Lung microvascular endothelial cell (primary cell): ENCODE measurements at places on chromosomes 13 and 19.

DNA sequence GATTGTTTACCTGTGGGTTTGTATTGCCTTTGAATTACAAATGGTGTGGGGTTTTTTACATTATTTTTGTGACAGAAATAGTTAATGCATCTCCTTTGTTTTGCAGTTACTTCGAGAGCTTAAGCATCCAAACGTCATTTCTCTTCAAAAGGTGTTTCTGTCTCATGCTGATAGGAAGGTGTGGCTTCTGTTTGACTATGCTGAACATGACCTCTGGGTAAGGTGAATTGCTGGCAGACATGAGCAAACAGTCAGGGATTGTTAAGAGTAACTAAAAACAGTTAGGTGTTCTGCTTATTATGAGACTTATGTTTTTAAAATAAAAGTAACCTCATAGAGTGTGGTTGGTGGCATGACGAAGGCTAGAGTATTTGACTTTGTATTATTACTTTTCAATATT, 95.0 kb downstream of the CDK8 start:
- DNase-seq: no peak

DNA sequence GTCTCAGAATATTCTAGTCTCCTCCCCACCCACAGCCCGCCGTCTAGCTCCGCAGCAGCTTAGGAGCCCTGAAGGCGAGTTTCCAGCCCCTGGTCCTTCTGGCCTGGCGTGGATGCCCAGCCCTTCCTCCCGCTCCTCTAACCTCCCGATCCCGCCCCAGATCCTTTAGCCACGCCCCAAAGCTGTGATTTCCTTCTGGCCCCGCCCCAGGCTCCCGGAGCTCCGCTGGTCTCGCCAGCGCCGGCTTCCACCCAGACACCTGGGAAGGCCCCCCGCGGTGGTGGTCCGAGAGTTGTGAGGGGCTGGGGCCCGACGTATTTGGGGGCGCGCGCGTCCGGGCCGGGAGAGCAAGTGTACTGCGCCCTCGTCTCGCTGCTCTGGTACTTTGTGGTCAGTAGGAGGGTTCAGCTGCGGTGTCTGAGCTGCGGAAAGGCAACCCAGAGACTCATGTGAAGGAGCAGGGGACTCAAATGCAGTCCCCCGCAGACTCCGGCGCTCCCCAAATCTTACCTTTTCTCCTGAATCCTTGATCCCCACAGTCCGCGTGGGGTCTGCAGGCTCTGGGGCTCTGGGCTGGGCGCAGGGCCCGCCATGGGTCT, at the start of gene CGB7:
Gene CGB7, minus strand, starts transcription at position 114 of the 599 bp plus-strand sequence. CDS start 2,374 bp downstream, outside the sequence.
- DNase-seq: peak; percentile 25

DNA sequence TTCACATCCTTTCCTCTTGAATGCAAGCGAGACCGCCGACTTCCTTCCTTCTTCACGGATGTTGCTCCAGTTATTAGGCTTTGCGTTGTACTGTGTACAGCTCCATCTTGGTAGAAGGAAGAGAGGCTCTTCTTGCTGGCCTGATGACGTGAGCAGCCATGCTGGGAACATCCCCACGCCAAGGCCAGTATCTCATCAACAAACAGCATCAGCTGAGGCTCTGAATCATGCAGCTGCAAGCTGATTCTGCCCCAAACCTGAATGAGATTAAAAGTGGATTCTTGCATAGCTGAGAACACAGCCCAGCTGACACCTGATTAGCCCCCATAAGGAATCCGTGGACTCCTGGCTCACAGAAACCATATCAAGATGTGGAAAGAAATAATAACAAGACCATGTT, 809.6 kb downstream of the EFNB2 start:
- DNase-seq: no peak

- DNase-seq: no peak
These were observed 240.2 kb upstream of the NBEA start for GRCh38 chr13:34701919-34702318.

DNA sequence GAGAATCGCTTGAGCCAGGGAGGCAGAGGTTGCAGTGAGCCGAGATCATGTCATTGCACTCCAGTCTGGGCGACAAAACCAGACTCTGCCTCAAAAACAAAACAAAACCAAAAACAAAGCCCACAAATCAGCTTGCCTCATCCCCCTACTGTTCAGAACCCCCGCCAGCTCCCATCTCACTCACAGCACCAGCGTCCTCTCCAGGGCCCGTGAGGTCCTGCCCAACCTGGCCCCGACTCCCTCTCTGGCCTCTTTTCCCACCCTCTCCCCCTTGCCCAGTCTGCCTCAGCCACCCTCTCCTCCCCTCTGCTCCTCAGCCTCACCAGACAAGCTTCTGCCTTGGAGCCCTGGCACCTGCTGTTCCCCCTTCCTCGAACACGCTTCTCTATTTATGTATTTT, 3.8 kb downstream of the SLC8A2 start:
- DNase-seq: no peak

GRCh38 chr13:39561971-39562370, 41.0 kb downstream of the LHFPL6 start:
- DNase-seq: no peak

DNA sequence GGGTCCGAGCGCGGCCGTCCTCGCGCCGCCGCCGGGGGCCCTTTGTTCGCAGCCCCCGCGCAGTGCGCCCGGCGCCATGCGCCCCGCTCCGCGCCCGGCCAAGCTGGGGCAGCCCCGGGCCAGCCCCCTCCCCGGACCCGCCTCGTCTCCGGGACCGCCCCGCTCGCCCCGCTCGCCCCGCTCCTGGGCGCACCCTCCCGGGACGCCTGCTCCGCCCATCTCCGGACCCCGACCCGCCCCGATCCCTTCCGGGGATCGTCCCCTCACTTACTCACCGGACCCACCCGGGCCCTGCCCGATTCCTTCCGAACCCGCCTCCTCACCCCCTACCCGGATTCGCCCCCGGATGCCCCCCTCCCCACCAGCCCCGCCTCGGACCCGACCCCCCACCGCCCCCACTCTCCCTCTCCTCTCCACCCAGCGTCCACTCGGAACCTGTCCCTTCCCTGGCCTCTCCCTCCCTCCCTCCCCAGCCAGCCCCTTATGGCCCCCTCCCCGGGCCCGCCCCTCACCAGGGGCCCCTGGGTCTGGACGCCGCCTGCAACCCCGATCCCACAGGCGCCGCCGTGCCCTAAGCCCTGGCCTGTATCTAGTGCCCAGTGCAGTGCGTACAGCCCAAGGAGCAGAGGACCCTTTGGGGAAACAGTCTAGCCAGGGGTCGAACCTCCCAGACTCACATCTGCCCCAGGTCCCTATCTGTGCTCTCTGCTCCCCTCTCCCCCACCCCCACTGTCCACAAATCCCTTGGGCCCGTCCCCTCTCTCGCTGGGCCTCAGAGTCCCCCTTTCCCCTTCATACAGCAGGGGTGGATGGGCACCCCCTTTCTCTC, at the start of gene CPAMD8:
Gene CPAMD8, minus strand, starts transcription at position 105 of the 829 bp plus-strand sequence. CDS start 168 bp downstream, outside the sequence.
- no peak for DNase-seq

GRCh38 chr19:33392341-33393285, 19.1 kb downstream of the CEBPG start:
- DNase-seq: no peak

DNA sequence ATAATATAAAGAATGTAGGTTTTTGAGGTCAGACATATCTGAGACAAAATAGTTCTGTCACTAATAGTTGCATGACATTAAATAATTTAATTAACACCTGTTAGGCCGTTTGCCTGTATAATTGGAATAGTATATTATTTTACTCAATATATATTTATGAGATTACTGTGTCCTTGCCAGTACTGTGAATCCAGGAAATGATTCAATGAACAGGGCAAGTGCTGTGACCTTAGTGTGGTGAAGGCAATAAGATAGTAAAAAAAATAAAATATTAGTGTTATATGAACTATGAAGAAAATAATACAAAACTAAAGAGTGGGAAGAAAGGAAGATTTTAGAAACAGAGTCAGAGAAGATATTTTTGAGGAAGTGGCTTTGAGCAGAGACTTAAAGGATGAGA, 403.7 kb downstream of the PCDH9 start:
- peak; percentile 58 for DNase-seq

DNA sequence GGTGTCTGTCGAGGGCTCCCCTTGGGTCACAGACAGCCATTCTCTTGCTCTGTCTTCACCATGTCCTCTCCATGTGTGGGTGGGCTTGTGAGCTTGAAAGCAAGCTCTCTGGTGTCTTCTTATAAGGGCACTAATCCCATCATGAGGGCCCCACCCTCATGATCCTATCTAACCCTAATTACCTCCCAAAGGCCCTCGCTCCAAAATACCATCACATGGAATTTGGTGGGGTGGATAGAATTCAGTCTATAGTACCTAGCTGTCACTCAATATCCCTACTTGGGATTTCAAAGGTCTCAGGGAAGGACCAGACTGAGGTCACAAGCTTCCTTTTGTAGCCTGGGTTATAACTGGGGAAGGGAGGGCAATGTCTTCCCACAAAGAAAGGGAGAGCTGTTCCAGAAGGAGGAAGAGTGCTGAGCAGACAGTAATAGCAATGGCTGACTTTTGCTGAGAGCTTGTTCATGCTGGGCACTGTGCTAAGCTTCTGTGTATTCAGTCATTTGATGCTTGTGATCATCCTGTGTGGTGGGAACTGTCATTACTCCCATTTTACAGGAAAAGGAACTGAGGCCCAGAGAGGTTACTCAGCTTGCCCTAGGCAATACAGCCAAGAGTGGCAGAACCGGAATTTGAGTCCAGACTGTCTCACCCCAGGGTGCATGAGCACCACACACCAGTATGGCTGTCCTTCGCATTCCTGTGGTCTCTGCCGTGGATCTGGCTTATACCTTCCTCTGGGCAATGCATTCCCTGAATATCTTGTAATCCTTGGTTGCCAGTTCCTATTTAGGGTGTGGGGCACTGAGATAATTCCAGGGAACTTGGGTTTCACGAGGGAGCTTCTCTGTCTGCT, 8.2 kb downstream of the FXYD5 start:
- DNase-seq: no peak

DNA sequence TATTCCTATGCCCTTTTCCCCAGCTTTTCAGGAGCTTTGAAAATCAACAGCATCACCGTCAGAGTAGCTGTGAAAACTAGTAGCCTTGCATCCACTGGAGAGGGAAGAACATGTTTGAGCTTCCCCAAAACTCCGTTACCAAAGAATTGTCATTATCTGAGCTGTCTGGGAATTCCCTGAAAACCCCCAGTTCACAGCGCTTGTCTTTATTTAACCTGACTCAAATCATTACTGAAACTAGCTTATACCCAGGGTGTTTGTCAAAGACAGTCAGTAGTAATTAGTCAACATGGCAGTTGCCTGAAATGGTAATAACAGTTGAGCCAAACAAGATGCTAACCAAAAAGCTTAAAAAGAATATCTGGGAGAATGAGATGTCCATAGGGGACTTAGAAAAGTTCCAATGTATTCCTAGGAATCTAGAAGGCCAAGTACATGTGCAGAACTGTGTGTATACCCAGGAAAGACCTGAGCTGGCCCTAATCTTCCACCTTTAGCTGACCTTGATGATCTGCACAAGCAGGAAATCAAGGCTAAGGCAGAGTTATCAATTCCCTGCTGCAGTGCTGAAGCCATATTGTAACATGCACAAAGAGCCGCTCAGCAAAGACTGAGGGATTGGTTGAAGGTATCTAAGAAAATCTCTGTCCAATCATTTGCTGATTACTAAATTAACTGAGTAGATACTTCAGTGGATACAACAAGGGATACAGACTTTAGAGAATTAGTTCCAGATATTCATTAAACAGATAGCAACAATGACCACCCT, 130.8 kb downstream of the KL start:
- DNase-seq: no peak

GRCh38 chr19:45404557-45405434, at the start of gene PPP1R13L:
Gene PPP1R13L, minus strand, starts transcription at chr19:45405069. Its CDS starts 6,751 bp downstream, at chr19:45398318.
- peak; percentile 91 for DNase-seq

DNA sequence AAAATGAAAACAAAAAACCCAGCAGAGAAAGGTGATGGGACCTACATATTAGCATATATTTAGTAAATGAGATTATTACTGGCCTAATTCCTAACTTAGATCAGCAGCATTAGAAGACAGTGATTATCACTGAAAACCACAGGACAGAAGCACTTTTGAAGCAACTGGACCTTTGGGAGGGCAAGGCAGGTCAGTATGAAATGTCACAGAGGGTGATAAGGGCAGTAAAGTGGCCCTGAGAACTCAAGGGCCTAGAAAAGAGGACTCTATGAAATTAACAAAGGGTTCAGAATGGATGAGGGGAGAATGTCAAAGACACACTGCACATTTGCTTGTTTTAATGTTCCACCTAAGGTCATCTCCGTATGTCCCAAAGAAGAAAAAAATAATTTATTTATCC, 148.7 kb downstream of the VWA8 start:
- no peak for DNase-seq

- DNase-seq: no peak
These were observed 117.4 kb downstream of the TNFRSF19 start for GRCh38 chr13:23687614-23688013.

DNA sequence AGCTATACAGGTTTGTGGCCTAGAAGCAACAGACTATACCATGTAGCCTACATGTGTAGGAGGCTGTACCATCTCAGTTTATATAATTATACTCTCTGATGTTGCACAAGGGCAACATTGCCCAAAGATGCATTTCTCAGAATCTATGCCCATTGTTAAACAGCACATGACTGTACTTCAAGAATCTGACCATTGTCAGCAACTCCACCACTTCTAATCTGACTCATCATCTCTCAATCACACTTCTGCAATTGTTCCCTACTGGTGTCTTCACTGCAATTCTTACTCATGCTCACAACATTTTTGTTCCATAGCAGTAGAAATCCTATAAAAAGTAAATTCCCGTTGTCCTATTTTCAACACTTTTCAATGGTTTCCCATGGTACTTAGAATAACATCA, 63.9 kb upstream of the ATXN8OS start:
- DNase-seq: no peak

GRCh38 chr13:79402074-79402635, 3.9 kb downstream of the RBM26 start:
- DNase-seq: no peak

GRCh38 chr13:82993417-82993816, 888.9 kb downstream of the SLITRK1 start:
- DNase-seq: no peak

- no peak for DNase-seq
These were observed 609.7 kb upstream of the SLITRK1 start for GRCh38 chr13:84491952-84492351.

- no peak for DNase-seq
These were observed 9.9 kb upstream of the LEUTX start for GRCh38 chr19:39768786-39769185.

- no peak for DNase-seq
These were observed 46.5 kb downstream of the SPTBN4 start for GRCh38 chr19:40513345-40513678.

DNA sequence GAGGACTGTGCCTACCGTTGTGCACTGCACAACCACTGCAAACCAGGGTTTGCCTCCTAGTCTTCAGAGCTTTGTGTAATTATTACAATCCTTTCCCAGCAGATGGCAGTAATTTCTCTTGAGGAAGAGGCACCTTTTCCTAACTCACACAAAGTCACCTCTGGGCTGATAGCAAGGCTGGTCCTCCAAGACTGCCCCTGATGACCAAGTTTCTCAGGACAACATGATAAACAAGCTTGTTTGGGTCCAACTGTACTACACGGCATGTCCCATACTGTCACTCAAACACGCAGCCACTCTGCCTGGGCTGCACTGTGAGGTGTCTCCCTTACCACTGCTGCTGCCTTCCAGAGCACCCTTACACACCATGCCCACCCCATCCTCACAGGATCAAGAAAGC, 39.3 kb downstream of the RFXAP start:
- DNase-seq: peak; percentile 75

GRCh38 chr19:16295057-16295456, 29.6 kb upstream of the KLF2 start:
- DNase-seq: no peak

GRCh38 chr13:110916301-110917142, 1.7 kb upstream of the ANKRD10 start:
- peak; percentile 18 for DNase-seq
